Progenitor cell of endocrine pancreas (in vitro differentiated cells): ENCODE measurements at places on chromosomes 16 and 17. TPM values are rescaled to one million over a fixed set of nuclear protein-coding genes. Genes with fewer than 3 reads are reported as not detected.

DNA sequence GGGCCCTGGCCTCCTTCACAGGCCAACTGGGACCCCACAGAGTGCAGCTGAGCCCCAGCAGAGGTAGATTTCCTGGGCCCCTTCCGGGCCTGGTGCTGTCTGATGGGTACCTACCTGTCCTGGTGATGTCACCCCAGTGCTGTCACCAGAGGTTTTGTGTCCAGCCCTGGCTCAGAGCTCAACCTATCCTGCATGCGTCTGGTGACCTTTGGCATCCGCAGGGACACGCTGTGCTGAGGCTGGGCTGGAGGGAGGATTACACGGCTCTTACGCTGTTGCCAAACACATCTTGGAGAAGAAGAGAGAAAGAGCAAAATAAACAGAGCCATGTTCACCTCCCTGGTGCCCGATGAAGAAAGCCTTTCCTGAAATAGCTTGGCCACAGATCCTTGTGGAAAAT, 70.6 kb upstream of the MED9 start:
- DNase-seq = no peak

GRCh38 chr16:55120408-55120807, 189.7 kb downstream of the IRX5 start:
- no peak for DNase-seq

DNA sequence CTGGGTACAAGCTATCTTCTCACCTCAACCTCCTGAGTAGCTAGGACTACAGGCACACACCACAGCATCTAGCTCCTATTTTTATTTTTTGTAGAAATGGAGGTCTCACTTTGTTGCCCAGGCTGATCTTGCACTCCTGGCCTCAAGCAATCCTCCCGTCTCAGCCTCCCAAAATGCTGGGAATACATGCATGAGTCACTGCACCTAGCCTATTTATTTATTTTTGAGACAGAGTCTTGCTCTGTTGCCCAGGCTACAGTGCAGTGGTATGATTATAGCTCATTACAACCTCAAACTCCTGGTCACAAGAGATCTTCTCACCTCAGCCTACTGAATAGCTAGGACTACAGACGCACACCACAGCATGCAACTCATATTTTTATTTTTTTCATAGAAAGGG, 40.1 kb upstream of the RGS9 start:
- no peak for DNase-seq

DNA sequence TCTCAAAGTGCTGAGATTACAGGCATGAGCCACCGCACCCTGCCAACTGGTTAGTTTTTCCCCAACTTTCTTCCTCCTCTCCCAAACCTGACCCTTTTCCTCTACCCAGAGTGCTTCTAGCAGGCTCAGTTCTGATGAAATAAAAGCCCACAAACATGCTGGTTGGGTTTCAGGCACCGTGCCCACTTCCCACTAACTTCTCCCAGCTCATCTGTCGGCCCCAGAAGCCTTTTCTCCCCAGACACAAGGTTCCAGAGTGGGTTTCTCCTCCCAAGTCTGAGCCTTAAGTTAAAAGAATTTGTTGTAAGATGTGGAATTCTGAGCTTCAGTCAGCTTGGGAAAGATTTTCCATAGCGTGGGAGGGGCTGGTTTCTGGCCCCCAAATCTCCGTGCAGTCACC, 11.5 kb upstream of the SCN4A start:
- DNase-seq = no peak

- DNase-seq = no peak
Measured at GRCh38 chr17:17182598-17183136, 23.5 kb downstream of the PLD6 start.

GRCh38 chr17:61335845-61336655, 63.6 kb upstream of the TBX2 start:
- DNase-seq = no peak

DNA sequence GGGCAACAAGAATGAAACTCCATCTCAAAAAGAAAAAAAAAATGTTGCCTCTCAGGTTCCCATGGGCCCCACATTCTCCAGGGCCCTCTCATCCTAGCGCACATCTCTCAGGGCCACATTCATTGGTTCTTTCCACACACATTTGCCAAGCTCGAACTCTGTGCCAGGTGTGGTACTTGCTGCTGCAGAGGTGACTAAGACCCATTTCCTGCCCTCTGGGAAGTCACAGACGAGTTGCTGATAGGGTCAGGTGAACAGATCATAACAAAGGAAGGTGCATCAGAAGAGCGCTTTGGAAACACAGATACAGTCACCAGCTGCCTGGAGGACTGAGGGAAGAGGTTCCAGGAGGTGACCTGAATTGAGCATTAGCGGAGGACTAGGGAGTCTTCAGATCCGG, 1.0 kb downstream of the GSDMA start:
- no peak for DNase-seq

TBC1D3G gene
- not detected in 2 replicates for total RNA-seq

CFAP97D1 gene
- 0.07 TPM in 1 of 2 replicates, not detected in the other for total RNA-seq

DNA sequence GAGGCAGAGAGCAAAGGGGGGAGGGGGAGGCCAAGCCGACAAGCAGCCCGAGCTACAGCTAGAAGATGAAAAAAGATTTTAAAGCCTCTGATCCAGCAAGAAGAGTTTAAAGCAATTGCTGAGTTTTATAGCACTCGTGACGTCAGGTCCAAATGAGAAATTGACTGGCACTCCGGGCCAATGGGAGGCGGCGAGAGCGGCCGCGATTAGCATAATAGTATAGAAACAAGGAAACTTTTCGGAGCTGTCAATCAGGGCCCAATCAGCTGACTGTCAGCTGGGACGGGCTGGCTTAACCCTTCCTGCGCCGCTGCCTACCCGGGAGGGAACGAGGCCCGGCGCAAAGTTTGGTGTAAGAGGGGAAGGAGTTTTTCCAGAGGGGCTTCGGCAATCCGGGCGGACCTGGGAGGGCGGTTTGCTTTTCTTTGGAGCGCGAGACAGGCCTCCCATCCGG, at the start of gene MAF:
TSS of gene MAF (minus strand) at position 100 of the 454 bp plus-strand sequence. CDS start 835 bp downstream, outside the sequence.
- DNase-seq = peak; percentile 73

DNA sequence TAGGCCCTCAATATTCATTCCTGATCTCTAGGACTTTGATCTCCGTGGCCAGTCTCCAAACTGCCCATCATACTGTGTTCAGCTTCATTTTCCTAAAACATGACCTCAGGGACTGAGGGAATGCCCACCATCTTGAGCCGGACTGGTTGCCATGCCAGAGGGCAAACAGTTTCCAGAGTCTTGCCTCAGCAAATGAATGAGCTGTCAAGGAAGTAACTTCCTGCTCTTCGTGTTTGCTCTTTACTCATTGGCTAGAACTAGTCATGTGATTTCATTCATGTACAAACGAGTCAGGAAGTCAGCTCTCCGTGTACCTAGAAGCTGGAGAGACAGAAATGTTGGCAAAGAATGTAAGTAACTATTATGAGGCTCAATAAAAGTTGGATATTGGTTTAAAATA, 50.2 kb downstream of the ANKFN1 start:
- DNase-seq = no peak

GRCh38 chr16:10296956-10297340, 88.9 kb upstream of the ATF7IP2 start:
- no peak for DNase-seq

- DNase-seq = no peak
Measured at GRCh38 chr16:25951999-25952398, 260.2 kb downstream of the HS3ST4 start.

DNA sequence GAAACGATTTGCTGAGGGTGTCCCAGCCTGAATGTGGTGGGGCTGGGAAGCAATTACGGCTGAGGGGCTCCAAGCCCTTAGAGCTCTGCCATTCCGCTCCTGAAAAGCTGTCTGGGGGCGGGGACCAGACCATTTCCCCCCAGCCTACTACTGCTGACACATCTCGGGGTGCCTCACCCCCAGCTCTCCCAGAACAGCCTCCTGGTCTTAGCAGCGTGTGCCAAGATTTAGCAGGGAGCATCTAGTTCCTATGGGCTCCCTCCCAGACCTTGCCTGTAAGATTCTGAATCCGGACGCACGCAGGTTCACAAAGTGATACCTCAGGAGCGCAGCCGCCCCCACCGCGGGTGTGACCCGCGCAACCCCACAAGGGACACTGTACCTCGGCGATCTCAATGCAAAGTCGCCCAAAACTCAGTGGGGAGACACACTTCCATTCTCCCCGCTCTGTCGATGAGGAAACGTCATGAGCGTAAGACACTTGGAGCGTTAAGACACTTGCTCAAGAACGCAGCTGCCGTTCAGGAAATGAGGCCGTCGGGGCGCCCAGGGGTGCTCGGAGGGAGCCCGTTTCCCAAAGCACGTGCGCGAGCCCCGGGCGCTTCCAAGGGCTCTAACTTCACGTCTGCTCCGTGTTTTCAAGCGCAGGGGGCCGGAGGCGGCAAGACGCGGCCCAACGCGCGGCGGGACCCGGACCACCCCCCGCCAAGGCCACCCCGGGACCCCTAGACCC, 629 bp downstream of the GEMIN4 start:
- no peak for DNase-seq

DNA sequence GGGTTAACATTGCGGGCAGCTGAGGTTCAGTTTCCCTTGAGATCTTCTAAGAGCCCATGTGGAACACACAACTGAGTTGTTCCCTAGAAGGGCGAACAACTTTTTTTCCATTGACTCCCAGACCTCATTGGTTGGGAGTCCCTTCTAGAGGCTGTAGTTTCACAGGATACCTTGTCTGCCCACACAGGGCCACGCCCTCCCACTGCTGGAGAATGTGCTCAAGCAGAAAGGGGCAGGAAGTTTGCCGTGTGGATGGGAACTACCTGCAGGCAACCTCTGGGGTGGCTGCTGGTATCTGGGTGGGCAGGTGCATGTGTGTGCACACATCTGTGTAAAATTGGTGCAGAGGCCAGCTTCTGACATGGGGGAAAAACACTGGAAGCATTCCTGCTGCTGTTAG, 178.8 kb upstream of the PSMD7 start:
- DNase-seq = no peak

GRCh38 chr17:43755389-43755875, 3.2 kb downstream of the SOST start:
- peak; percentile 60 for DNase-seq

CCDC154 gene
- 4.8 and 5.7 TPM in 2 replicates for total RNA-seq

KRTAP2-3 gene
- not detected in 2 replicates for total RNA-seq

- no peak for DNase-seq
Measured at GRCh38 chr16:12675046-12675445, 128.6 kb downstream of the CPPED1 start.

- DNase-seq = no peak
Measured at GRCh38 chr17:56173958-56174835, 20.9 kb downstream of the ANKFN1 start.

- no peak for DNase-seq
Measured at GRCh38 chr16:28494121-28494851, at the start of gene APOBR. APOBR (plus strand) TSS chr16:28494643; CDS start chr16:28494682, 39 bp downstream.

DNA sequence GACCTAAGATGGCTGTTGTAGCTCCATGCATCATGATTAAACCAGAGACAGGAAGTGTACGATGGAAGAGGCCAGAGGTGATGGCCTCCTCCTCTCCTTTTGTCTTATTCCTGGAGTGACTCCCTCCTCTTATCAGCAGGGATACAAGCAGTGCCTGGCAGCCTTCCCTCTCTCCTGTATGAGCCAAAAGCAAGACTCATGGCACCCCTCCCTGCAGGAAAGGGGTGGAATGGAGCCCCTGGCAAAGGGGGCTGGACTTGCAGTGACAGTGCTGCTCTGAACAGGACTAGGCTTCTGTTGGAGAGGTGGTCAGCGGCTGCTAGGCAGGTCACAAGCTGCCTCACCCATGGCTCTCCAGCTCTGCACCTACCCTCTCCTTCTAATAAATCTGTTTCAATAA, 8.4 kb downstream of the TXNL4B start:
- no peak for DNase-seq

DLX4 gene
- total RNA-seq = 1.9 and 2.4 TPM in 2 replicates

GRCh38 chr17:39238311-39238972, 12.7 kb upstream of the STAC2 start:
- no peak for DNase-seq

TRIM72 gene
- 0.14 TPM in 1 of 2 replicates, not detected in the other for total RNA-seq

DNA sequence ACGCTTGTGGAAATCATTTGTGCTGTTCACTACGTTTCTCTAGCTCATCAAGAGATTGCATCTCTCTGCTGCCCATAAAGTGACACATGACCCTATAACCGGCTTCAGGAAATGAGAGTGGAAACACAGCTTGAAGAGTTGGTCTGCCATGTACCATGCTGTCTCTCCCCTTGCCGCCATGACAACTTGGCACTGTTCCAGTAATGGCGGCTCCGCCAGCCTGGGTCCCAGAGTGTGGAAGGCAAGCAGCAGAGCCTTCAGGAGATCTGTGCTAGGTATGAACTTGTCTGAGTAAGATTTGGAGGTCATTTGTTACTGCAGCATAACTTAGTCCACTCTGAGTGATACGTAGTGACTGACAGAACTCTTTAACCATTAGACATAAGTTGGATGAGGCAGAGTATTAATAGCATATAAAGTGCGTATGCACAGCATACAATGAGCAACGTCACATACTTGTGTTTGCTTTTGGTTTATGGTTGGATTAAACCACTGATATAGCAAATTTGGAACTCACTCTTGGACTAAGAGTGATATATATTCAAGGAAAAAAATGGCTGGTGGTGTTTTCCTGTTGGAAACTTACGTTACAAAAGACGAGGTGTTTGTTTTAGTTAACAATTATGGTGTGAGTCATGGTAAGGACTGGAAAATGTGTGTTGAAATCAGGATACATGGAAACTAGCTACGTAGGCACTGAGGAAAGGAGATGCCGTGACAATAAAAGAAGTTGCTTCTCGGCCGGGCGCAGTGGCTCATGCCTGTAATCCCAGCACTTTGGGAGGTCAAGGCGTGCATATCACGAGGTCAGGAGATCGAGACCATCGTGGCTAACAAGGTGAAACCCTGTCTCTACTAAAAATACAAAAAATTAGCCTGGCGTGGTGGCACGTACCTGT, 24.4 kb upstream of the PMP22 start:
- DNase-seq = no peak

DNA sequence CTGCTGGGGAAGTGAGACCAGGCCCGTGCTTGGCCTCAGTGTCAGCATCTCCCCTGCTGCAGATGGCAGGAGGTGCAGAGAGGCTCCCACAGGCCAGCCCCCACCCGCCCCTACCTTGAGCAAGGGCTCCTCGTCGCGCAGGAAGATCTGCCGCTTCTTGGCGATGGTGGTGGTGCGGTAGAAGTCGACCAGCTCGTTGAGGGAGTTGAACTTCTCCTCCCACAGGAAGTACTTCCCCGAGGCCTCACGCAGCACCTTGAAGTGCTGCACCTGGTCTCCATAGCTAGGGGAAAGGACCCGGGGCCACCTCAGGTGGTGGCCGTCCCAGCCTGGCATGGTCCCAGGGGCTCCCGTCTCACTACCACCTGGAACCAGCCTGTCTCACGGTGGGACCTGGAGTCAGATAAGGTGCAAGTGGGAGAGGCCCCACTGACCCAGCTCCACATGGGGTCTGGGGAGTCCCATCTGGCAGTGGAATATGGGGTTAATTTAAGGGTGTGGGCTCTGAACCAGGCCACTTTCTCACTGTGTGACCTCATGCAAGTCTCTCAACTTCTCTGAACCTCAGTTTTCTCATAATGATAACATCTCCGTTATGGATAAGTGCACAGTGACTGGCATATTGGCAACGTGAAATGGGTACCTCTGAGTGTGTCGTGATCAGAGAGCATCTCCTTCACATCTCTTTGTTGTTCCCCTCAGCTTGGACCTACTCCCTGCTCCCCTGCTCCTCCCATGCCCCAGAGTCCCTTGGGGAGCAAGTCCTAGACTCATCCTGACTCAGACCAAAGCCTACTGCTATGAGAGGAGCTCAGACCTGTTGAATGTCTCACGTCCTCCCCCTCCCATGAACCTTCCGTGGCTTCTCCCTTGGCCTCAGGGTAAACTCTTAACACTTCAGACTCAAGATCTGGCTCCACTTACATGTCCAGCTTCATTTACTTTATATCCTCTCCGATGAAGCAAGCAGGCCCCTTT, 19.8 kb upstream of the FAM83G start:
- no peak for DNase-seq

- DNase-seq = no peak
Measured at GRCh38 chr17:34365340-34365739, 2.3 kb upstream of the CCL1 start.

CTRL gene
- total RNA-seq = 0.57 and 2.2 TPM in 2 replicates
